NCI-H187 treated with DMSO at 0.1 percent for 48 hours (cell line): ENCODE measurements at places on chromosomes 12 and 14.

DNA sequence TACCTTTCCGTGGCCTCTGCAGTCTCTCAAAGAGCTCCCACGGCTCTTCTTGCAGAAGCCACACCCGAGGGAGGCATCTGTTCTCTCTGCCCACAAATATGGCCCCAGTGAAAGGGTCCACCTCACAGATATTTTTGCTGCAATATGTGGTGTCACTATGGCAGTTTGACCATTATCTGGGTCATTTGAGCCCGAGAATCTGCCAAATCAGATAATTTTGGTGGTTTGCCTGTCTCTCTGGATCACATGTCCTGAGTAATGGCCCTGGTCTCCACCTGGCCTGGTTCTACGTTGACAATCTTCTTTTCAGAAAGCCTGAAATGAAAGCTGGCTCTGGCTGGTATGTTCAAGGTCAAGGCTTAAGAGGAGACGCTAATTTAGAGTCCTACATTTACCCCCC lies 5.7 kb upstream of the WSCD2 start:
- DNase-seq = no peak

DNA sequence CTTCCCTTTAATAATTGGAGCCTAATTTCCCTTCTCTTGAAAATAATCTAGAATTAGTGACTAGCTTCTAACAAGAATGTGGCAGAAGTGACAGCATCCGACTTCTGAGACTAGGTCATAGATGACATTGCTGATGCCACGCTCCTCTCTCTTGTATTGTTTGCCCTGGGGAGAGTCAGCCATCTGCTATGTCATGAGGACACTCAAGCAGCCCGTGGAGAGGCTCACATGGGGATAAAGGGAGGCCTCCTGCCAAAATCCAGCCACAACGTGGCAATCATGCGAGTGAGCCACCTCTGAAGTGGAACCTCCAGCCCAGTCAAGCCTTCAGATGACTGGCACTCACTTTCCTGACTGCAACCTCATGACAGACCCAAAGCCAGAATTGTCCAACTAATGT lies 54.2 kb upstream of the LRRK2 start:
- DNase-seq = no peak

DNA sequence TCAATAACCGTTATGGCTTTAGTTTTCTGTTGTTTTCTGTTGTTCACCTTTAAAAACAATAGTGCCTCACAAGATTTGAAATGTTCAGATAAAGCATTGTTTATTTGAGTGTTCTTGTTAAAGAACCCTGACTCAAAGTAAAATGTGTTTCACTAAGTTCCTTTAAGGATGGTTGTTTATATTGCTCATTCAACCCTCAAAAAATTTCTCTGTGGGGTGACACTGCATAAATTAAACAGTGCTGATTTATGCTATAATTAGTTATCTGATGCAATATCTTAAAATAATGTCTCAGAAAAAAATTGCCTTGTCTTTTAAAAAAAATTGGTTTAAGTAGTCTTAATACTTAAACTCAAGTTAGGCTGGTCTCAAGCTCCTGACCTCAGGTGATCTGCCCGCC lies 775.1 kb downstream of the FLRT2 start:
- no peak for DNase-seq

DNA sequence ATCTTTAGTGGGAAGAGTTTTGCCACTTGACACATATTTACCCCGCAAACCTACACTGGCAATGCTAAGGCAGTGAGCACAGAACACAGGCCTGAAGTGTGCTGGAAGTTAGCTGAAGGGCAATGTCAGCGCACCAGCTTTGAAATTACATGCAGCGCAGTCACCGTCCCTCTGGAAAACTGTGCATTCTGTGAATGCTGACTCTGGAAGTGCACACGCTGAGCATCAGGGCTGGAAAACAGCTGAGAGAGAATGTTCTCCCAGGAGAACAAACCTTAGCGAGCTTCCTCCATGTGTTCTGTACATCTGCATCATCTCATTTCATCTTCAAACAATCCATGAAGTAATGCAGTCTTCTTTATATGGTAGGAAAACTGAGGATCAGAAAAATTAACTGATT lies 448.2 kb downstream of the NRXN3 start:
- no peak for DNase-seq

GRCh38 chr12:114504311-114504710 lies 98.4 kb upstream of the TBX5 start:
- no peak for DNase-seq

DNA sequence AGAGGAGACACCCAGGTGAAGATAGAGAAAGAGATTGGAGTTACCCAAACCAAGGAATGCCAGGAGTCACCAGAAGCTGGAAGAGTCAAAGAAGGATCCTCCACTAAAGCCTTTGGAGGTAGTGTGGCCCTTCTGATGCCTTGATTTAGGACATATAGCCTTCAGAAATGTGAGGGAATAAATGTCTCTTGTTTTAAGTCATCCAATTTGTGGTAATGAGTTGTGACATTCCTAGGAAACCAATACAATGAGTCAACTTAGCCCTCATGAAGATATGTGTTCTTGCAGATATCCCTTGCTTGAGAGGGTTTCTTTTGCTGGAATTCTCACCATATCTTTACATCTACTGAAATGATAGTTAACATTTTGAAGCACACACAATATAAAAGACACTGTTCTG lies 58.8 kb downstream of the CCER1 start:
- no peak for DNase-seq

GRCh38 chr12:24798335-24798734 lies 150.6 kb downstream of the BCAT1 start:
- no peak for DNase-seq

- DNase-seq = no peak
These were observed 29.8 kb upstream of the AP4S1 start for GRCh38 chr14:30995689-30996088.

DNA sequence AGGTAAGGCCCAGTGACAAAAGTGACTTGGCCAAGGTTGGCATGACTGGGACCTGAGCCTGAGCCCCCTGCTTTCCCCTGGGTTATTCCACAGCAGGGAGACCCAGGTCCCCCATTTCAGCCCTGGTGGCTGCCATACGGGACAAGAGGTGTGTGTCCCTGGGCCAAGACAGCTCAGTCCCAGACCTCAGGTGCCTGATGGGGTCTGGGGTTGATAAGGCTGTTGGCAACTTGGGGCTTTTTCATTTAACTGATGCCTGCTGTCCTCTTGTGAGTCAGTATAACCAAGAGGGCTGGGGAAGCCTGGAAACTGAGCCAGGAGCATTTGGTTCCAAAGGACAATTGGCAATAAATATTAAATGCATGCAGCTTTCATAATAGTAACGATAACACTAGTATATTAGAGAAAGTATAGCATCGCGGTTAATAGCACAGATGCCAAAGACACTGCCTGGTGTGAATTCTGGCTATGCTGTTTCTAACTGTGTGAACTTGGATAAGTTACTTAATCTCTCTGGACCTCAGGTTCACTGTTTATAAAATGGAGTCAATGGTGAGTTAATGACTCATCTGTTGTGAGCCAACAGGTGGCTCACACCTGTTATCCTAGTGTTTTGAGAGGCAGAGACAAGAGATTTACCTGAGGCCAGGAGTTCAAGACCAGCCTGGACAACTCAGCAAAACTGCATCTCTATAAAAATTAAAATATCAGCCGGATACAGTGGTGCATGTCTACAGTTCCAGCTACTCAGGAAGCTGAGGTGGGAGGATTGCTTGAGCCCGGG lies 898 bp downstream of the SDSL start:
- DNase-seq = no peak

DNA sequence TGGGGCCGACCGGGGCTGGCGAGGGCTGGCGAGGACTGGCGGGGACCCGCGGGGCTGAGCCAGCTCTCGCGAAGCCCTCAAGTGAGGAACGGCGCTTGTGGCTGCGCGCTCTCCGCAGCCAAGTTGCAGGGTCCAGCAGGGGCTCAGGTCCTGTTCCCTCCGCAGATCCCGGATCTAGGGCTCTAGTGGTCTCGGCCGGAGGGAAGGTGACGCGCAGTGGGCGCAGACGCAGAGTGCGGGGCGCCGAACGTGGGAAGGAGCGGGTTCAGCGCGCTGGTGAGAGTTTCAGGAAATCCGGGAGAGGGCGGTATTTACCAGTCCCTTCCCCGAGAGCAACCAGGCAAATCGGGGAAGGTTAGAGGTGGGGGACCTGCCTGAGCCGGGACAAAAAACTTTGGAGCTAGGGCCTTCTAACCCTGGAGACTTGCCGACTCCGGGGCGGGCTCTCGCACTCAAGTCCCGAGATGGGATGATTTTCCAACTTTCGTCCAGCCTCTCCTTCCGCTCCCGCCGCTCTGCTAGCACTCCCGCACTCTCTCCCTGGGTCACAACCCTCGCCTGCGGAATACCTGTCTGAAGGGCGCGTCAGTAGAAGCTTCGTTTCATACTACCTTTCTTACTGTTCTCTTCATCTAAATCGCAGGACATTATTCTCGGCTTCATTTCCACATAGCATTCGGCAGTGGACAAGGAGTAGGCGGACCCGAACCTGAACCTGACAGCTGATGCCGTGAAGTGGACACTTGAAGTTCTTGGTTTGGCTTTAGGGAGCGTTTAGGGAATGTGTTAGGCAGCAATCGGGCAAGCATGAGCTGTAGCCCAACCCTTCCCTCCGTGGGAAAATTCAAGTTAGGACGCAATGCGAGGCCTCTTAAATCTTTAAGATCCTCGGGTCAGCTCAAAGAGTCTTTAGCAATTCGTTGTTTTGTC lies 13.6 kb upstream of the PAX9 start:
- peak; percentile 55 for DNase-seq
